Activated T-helper 1 cell treated with anti-CD3 and anti-CD28 coated beads, Interleukin-12 subunit alpha, Interleukin-12 subunit beta, Interleukin-2, Interleukin-4 antibody, amounts not matched to agents 30 ng/mL and 10 ng/mL and 1 ng/mL, durations not matched to agents 14 hours and 24 hours and 36 hours (primary cell): ENCODE measurements at places on chromosomes 13 and 19. TPM values are rescaled to one million over a fixed set of nuclear protein-coding genes. Genes with fewer than 3 reads are reported as not detected.

Gene SHD
- not detected in 2 replicates for total RNA-seq

DNA sequence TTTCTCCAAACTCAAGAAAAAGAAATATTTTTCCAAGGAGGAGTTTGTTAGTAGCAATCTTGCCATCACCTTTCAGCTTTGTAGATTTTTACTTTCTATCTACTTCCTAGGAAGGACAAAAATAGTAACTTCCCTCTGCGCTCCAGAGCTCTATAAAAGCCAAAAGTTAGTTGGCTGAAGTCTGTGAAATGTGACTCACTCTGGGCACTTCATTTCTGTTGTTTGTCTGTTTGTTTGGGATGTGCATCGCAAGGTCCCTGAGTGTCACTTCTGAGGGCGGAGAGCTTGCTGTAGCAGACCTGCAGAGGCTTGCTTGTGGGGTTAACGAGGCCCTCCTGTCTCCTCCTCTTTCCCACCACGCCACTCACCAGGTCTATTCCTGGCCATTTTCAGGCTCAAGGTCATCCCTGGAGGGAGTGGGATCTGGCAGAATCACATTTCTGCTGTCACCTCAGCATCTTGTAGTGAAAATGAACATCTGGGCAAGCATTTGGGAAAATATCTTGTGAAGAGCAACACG, 307.6 kb downstream of the GPC6 start:
- no peak for DNase-seq

Gene SCEL
- total RNA-seq: not detected in 2 replicates

Gene IGFL3
- total RNA-seq: not detected in 2 replicates

GRCh38 chr19:2049741-2050348, 1.2 kb downstream of the MKNK2 start:
- peak; percentile 66 for DNase-seq

DNA sequence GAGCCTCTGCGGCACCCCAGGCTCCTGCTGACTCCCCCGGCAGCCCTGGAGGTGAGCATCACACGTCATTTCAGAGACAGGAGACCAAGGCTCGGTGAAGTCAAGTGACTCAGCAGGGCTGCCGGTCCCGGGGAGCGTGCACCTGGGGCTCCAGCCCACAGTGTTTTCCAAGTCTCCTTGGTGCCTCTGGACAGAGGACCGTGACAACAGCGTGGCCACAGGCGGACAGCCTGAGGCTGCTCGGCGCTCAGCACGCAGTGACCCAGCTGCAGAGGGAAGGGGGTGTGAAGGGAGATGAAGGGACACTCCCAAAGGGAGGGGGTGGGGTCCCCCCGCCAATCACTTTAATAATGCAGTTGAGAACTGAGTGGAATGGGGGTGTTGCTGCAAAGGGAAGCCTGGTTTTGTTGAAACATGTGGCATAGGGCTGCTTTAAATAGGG, 17.5 kb upstream of the ASPDH start:
- DNase-seq: no peak

Gene CYP2S1
- total RNA-seq: 0.60 and 0.73 TPM in 2 replicates

- DNase-seq: no peak
Measured at GRCh38 chr19:15137777-15138176, 30.6 kb downstream of the SYDE1 start.

Gene ZNF382
- total RNA-seq: 10.2 and 10.8 TPM in 2 replicates

Gene ALKBH7
- total RNA-seq: 24.8 and 27.1 TPM in 2 replicates

- no peak for DNase-seq
Measured at GRCh38 chr13:106178816-106179215, 356.6 kb downstream of the EFNB2 start.

DNA sequence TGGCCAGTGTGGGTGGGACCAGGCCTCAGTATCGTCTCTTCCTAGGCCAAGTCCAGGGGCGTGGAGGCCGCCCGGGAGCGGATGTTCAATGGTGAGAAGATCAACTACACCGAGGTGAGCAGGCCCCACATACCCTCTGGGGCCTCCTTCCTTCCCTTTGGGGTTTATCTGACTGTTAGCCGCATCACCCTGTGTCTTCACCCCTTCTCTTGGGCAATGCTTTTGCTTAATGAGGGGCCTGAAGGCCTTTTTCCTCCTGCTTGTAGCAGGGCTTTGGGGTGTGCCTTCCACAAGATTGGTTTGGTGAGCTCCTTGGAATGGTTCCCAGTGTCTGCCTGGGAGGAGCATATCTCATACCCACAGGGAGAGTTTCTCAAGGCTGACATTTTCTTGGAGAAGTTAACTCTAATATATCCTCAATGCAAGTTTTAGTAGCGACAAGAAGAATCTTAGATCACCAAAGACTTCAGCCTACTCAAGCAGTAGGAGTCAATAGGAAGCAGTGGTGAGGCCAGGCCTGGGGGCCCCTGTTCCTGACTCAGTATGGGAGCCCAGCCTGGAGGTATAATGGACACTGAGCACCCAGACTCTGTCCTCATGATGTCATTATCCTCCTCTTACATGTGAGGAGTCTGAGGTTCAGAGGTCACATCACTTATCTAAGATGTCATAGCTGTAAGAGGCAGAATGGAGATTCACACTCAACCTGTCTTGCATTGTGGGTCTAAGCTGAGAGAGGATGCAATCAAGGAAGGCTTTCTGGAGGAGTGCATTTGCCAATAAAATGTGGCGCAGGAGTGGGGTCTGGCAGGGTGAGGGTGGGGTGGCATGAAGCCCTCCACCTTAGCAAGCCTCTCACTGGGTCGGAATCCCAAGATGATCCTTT, 2.0 kb downstream of the GPI start:
- no peak for DNase-seq

DNA sequence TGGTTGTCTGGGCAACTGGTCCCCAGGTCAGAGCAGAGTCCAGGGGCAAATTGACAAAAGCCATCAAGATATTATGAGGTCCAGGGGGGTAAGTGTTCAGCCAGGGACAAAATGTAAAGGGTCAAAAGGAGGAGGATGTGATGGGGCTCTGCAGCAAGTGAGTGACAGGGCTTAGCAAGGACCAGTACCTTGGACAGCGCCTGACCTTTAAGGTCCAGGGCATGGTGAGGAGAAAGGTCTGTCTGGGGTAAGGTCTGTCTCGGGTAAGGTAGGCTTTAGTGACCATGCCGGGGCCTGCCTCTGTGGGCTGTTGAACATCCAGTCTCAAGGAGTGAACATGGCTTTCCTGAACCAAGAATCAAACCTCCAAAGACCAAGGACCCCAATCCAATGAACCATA, 6.3 kb upstream of the ZNF358 start:
- no peak for DNase-seq

DNA sequence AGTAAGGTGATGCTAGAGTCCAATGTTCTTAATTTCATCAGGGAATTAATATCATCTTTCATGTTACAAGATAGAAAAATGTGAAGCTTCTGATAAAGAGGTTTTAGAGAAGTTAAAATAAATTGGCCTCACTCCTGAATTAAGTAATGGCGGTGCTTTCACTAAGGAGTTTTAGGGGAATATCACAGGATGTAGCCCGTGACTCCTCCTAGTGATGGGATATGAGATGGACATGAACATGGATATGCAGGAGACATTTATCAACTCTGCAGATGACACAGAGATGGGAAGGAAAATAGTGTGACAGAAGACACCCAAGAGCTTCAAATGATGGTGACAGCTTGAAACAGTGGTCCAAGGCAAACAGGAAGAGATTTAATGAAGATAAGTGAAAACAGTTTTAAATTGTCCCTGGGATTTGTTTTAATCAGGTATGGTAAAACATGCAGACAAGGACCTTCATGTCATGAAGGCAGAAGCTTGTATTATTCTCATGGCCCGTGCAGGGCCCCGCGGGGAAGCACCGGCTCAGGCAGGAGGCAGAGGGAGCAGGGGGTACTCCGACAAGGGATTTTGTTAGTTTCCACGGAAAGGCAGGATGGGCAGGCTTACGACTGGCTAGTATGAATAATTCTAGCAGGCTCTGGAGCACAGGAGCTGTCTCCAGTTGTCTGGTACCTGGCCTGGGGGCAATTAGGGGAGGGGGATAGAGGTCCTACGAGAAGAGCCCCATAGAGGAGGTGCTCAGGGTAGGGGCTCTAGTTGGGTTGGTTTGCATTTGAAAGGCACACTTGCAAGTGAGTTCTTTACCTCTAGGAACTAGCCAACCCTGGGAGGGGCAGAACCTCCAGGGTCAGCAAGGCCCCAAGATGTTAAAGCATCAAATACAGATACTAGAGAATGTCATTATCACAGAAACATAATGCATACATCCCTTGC, 38.7 kb upstream of the FARP1 start:
- DNase-seq: no peak

DNA sequence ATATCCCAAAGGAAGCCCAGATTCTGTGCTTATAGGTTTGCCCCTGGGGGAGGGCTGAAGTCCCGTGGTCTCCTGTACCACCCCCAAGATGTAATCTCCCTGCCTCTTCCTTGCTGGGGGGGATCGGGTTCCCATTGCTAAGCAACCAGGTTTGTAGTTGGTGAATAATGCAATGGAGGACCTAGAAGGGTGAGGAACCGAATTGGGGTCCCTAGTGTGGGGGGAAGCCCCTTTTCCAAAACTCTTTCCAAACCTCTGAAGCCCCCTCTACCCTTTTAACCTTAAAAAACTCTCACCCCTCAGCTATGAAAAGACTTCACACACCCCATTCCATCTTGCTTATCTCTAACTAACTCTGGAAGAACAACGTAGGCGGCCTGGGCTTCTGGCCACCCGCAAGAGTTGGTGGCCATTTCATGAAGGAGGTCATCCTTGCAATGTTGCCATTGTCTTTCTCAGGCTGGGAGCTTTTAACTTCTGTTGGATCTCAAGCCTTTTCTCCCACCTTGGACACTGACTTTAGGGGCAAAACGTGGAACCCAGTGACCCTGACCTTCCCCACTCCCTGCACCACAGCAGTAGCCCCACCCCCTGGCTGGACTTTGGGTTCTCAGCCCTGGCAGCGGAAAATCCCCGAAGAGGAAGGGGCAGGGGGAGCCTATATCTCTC, 661 bp downstream of the PALM3 start:
- DNase-seq: no peak

GRCh38 chr13:39787086-39787487, 131.6 kb downstream of the COG6 start:
- DNase-seq: no peak

DNA sequence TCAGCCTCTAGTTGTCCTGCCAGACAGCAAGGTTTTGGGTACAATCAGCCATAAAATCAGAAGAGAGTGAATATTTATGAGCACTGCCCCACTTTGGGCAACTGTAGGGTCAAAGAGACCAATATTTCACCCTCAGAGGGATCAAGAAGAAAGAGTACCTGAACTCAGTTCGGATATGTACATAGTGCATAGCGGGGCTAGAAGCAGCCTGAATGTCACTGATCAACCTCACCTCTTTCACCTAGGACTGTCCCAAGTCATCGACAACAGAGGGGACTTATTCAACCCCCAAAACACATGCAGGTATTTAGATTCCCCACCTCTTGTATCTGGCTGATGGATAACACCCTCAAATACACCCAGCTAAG, 446.9 kb downstream of the COG6 start:
- DNase-seq: no peak

DNA sequence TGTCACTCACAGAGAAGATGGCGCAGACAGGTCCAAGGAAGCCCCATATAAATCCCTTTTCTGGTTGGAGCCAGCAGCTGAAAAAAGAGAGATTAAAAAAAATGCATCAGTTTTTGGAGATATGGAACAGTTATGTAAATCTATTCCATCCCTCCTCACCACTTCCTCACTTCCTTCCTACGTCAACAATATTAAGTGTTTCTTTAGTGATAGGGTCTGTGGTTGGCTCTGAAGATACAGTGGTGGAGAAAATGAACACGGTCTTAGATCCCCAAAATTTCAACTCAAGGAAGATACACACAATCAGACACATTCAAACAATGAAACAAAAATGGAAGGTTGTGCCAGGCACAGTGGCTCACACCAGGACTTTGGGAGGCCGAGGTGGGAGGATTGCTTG, 31.5 kb downstream of the ADGRE2 start:
- no peak for DNase-seq

DNA sequence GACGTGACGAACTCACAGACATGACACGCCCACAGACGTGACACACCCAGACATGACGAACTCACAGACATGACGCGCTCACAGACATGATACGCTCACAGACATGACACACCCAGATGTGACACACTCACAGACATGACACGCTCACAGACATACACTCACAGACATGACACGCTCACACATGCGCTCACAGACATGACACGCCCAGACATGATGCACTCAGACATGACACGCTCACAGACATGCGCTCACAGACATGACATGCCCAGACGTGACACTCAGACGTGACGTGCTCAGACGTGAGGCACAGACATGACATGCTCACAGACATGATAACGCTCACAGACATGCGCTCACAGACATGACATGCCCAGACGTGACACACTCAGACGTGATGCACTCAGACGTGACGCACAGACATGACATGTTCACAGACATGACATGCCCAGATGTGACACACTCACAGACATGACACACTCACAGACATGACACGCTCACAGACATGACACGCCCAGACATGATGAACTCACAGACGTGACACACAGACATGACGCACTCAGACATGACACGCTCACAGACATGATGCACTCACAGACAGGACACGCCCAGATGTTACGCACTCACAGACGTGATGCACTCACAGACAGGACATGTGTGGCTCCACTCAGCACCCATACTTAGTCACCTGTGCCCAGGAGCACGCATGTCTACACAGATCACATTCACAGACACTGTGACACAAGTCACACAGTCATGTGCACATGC, 8.1 kb downstream of the ERFL start:
- no peak for DNase-seq

Gene LGALS7
- total RNA-seq: not detected in 2 replicates

Gene RAB3A
- total RNA-seq: 7.2 and 11.0 TPM in 2 replicates

DNA sequence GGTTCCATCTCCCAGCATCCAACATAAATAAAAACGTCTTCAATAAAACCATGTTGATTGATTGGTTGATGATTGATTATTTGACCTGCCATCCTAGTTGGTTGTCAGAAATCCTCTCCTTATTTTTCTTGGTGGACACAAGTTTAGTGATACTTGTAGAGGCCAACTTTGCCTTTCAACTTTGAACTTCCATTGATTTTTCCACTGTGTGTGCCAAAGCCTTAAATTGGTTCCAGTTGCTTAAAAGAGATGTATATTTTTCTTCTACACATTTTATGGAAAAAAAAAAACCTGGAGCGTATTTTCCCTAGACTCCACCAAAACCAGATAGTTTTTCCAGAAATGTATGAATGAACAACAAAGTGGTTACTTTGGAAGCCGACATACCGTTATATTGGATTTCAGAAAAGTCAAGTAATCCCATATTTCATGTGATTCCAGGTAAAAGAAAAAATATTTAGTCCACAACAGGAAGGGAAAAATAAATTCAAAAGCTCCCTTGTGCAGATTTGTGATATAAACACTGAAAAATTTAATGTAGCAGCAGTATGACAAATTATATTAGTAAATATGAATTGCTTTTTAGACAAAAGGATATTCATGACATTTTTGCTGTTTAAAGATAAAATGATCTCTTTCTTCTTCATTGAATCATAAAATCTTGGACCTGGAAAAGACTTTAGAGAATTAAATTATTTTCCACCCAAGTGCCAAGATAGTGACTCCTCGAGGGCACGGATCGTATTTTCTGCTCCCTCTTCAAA, 85.2 kb downstream of the MBNL2 start:
- DNase-seq: no peak

Gene HMG20B
- total RNA-seq: 56.4 and 63.0 TPM in 2 replicates

- no peak for DNase-seq
Measured at GRCh38 chr13:93001866-93002461, 224.6 kb upstream of the GPC6 start.

Gene UPF3A
- 45.9 and 48.3 TPM in 2 replicates for total RNA-seq
